AML-193 (cell line): ENCODE measurements at places on chromosomes 3 and 15.

GRCh38 chr3:98914210-98915080, 12.9 kb upstream of the DCBLD2 start:
- no peak for DNase-seq

GRCh38 chr15:60889491-60889890, 339.6 kb downstream of the RORA start:
- DNase-seq, result no peak

GRCh38 chr3:8777201-8777977, 8.0 kb upstream of the OXTR start:
- no peak for DNase-seq

GRCh38 chr3:28252001-28252431, 10.6 kb downstream of the CMC1 start:
- peak; percentile 56 for DNase-seq

GRCh38 chr3:145902166-145902565, 258.8 kb downstream of the PLOD2 start:
- DNase-seq, result no peak
